Right forelimb (tissue), 1 donor: ENCODE measurements at places on chromosomes 7 and 10.

DNA sequence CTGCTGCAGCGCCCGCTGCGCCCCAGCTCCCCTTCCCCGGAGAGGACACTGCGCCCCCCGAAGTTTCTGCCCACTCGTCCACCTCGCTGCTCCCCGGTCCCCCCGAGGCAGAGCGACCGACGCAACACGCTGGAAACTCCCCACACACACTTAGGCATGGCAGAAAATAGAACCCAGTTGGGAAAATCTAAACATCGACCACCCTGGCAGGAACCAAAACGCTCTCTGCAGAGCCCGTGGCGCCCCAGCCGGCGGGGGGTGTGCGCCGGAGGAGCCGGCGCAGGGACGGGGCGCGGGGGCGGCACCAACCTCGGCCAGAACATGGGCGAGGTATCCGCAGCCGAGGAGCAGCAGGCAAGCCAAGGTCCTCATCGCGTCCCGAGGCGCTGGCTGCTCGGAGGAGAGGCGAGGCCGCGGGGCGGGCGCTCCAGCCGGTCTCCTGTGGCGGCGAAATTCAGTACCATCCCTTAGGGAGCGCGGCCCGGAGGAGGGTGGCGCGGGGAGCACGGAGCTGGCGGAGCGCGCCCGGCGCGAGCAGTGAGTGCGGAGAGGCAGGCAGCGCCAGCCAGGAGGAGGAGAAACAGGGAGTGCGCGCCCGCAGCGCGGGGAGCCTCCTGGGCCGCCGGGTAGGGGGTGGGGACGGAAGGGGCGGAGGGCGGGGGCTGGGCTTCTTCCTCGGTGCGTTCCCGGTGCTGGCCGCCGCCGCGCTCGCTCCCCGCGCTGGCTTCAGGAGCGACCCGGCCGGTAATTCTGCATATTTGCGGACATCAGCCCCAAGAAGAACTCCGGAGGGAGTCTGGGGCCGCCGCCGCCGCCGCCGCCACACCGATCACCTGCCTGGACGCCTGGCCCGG, 789 bp downstream of the PDGFA start:
- peak; percentile 82 for DNase-seq

DNA sequence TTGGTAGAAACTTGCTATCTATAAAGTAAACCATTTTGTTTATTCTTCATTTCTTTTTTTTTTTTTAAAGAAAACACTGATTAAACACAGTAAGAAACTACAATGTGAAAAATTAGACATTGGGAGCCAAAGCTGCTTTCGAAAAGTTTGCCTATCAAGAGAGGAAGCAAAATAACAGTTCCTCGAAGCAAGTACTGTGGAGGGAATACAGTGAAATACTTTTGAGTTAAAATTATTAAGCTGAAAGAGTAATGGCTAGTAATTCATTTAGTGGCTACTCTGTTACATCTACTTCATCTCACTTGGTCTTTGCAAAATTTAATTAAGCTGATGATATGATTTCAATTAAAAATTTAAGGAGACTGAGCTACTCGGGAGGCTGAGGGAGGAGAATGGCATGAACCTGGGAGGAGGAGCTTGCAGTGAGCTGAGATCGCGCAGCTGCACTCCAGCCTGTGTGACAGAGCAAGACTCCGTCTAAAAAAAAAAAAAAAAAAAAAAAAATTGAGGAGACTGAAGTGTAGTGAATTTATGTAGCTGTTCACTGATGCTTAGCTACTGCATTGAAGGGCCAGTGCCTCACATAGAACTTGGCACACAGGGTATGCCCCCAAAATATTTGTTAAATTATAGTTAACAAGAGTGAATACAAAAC, 982.1 kb upstream of the MBL2 start:
- no peak for DNase-seq

- DNase-seq, result no peak
These were observed 138.3 kb downstream of the EGFR start for GRCh38 chr7:55156919-55157763.

DNA sequence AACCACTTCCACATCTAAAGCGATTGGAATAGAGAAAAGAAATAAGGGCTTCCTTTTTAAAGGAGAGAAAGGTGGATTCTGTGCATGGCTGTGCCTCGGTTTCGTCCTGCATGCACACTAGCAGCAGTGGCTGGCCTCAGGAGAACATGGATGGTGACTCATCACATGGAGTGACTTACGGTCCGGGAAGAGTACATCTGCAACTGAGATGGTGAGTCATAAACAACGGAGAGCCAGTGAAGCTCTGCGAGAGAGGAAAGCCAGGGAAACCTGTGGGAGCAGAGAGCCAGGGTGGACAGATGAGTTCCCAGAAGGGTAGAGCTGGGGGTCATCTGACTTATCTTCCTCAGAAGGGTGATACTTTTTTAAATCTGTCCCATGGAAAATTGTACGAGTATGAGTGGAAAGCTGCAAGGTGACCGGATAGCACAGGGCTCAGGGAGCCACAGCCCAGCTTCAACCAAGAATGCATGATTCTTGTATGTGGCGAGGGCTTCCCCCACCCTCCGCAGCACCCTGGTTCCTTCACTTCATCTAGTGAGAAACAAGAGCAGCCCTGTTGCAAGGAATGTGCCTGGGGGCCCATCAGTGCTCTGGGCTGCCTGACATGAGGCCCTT, 259.1 kb downstream of the KLF6 start:
- DNase-seq, result no peak

DNA sequence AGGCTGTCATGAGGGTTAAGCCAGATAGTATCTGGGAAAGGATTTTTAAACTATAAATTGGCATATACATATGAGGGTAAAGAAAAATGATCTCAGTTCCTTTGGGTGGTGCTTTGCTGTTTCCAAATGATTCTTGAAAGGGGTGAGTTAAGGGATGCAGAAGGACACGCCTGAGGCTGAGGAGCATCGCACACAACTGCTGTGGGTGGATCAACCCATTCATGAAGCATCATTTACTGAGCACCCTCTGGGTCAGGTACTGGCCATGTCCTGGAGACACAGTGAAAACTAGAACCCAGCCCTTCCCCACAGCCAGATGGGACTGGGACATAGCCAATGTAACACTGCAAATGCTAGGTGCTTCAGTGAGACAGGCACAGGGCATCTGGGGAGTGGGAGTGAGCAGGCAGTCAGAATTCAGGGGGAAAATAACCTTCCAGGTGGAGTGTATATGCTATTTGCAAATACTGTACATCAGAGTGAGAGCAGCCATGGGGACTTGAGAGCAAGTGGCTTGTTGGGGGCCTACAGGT, 112.1 kb downstream of the WDFY4 start:
- peak; percentile 24 for DNase-seq
